ENCODE measurements at places on chromosomes 3 and 15.

- peak; percentile 91 for DNase-seq
Observed at GRCh38 chr15:90934256-90934948, 683 bp upstream of the UNC45A start.

- no peak for DNase-seq
Observed at GRCh38 chr3:168470380-168470779, 374.7 kb upstream of the GOLIM4 start.

DNA sequence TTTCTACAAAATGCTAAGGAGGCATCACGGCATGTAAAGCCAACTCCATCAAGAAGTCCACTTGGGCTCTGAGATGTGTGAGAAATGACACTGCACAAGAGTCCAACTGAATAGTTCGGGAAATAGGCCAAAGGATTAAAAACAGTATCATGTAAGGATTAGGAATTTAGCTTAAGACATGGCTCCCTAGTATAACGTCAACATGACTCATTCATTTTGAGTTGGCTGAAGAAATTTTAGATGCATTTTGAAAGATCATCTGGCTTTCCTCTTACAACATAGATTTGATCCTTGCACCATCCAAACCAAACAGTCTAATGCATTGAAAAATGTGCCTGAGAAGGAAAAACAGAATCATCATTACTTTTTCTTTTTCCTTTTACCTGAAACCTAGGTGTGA lies 109.3 kb upstream of the MME start:
- no peak for DNase-seq

- peak; percentile 67 for DNase-seq
Observed at GRCh38 chr3:161423911-161424522, 52.7 kb upstream of the SPTSSB start.

GRCh38 chr3:127108796-127109195 lies 84.1 kb upstream of the PRR23E start:
- DNase-seq = no peak

DNA sequence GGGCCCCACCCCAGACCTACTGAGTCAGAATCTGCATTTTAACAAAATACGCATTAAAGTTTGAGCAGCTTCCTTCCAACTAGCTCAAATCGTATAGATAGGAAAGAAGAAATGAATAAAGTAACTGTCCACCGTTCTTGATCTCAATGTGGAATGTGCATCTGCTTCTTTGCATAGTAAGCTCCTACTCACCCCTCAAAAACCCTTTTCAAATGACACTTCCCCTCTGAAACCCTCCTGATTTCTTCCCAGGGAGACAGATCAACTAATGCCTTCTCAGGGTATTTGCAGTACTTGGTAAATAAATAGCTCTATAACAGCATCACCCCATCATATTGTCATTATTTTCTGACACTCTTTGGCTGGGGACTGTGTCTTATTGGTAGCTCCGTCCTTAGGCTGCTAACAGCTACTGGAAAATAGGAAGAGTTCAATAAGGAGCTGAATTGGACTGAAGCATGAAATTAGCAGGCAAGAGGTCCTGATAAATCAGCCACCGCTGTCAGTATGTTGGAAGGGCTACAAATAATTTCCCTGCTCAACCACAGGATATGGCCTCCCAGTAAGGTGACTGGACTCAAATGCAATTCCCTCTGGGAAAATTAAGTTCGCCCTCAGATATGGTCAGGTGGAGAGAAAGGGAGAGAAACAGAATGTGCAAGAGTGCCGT lies 10.2 kb downstream of the OXTR start:
- DNase-seq = peak; percentile 51

- DNase-seq = no peak
Observed at GRCh38 chr3:29441422-29441821, 160.6 kb downstream of the RBMS3 start.

- DNase-seq = no peak
Observed at GRCh38 chr15:55685286-55685685, 57.7 kb downstream of the PRTG start.

DNA sequence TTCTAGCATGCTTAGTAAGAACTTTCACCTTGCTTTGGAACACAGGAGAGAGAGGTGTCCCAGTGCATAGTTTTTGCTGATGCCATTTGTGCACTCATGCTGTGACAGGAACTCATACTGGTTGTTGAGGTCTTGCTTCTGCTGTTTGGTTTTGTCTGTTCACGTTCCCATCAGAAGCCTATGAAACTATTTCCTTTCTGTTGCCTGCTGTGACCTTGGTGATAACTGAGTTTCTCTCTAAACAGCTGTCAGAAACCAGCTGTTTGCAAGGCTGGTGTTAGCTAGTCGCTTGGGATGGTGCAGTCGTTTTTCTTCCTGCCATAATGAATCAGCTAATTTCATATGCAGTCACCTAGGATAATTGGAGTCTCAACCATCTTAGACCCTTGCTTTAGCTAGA lies 724.1 kb downstream of the GRM7 start:
- no peak for DNase-seq

DNA sequence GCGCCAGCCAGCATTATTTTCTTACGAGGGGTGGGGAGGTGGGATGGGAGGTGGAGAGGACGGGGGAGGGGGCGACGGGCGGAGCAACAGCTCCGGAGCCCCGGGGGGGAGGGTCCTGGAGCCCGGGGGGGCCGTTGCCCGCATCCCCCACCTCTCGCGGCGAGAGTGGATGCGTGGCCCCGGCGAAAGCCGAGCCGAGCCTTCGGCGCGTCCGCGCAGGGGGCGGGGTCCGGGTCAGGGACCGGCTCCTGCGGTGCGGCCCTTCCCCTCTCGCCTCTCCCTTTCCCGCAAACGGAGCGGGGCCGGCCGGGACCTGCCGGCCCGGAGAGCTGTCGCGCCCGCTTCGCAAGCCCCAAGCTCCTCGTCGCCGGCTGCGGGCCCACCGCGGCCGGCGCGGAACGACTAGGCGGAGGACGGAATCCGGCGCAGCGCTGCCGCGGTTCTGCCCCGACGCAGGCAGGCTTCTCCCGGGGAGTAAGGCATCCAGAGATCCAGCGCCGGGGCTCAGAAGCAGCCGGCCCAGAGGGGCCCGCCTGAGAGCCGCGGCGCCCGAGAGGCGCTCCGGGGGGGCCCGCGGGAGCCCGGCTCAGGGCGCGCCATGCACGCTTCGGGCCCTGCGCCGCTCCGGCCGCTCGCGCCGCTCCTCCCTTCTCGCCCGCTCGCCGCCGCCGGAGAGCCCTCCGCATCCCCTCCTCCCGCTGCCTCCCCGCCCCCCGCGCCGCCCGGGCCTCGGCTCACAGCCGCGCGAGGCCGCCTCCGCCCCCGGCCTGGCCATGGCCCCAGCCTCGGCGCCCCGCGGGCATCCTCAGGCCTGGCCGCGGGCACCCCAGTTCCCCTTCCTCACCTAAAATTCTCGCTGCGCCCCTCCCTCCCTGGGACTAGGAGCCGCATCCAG lies 459 bp upstream of the ADCY5 start:
- DNase-seq = peak; percentile 67

GRCh38 chr3:184678317-184679055 lies 33.4 kb downstream of the MAGEF1 start:
- no peak for DNase-seq

DNA sequence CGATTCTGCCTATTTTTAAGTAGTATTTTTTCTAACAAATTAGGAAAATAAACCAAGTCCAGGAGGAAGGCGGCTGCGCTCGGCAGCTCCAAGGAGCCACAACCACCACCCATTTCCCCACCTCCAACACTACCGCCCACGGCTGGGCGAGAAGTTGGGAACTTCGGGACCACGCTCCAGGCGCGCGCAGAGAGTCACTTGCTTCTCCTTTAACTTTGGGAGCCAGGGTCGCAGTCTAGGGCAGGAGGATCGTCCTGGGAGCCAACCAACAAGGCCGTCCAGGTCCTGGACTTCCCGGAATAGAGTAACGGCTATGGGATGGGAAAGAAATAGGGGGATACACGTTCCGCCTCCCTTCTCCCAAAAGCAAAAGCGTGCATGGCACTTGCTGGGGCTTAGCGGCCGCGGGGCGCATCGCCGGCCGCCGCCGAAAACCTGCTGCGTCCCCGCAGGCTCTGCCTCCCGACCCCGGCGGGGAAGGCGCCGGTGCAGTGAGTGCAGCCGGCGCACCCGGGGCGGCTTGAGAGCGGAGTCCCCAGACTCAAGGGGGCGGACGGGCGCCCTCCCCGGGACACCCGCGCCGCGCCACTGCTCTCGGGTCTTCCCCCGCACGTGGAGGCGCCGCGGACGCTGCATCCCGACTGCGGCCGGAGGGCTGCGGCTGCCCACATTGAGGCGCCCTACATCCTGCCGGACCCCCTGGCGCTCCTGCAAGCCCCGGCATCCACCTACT lies 699 bp downstream of the MEGF11 start:
- peak; percentile 62 for DNase-seq

DNA sequence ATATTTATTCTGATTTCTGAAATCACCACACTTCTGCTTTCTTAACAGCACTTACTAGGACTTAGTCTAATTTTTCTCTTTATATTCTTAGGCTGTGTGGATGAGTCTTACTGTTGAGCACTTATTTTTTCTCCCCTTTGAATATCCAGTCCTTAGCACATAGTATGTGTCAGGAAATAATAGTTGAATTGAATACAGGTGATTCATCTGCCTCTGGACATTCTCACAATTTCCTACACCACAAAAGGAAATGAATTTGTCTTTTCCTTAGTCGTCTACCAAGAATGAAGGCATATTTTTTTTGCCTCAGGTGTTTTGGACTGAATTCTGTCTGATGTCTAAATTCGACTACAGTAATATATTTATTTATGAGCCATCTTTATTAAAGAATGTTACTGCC lies 204.2 kb downstream of the GHSR start:
- no peak for DNase-seq

GRCh38 chr3:150544041-150544440 lies 2.3 kb downstream of the SERP1 start:
- peak; percentile 49 for DNase-seq

GRCh38 chr3:120796976-120797375 lies 54.4 kb downstream of the GTF2E1 start:
- DNase-seq = no peak

DNA sequence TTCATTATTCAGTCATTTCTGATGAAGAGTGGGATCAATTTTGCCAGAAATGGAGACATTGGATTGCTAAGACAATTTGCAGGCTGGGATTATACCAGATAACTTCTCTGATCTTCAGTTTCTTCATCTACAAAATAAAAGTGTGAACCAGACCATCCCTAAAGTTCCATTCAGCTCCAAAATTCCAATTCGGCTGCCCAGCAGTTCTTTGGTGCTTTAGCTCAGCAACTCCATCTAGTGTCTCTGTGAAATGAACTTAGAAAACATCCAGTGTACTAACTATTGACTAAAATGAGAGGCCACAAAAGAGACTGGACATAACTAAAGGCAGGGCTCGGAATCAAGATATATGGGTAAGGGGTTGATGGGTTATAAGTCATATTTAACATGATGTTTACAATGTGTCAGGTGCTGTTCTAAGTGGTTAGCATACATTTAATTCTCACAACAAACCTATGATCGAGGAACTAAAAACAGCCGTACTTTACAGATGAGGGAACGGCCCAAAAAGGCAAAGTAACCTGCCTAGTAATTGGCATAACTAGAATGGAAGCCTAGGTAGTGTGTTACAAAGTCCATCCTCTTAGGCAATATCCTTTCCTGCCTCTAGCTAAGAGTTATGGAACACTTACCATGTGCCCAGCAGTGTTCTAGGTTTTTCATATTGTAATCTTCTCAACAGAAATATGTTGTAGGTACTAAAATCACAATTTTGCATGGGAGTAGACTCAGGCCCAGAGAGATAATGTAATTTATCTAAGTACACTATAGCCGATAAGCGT lies 17.0 kb downstream of the THAP10 start:
- peak; percentile 50 for DNase-seq

- no peak for DNase-seq
Observed at GRCh38 chr3:151331696-151332095, 2.3 kb upstream of the P2RY13 start.

DNA sequence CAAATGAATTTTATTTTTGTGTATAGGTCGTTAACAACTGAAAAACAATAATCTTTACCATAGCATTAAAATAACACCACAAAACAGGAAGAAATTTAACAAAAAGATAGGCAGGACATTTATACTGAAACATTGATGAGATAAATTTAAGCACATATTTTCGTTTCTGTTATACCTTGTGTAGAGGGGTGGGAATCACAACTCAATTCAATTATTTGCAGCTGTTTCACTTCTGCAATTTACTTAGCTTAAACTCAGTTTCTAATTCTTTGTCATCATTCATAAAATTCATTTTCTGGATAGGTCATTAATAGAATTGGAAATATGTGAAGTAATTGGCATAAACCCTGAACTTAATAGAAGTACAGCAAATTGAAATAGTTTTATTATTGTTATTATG lies 42.3 kb downstream of the TP63 start:
- no peak for DNase-seq

GRCh38 chr15:31260646-31261265 lies 65.9 kb upstream of the KLF13 start:
- DNase-seq = no peak

GRCh38 chr3:59131016-59131766 lies 81.4 kb upstream of the CFAP20DC start:
- DNase-seq = no peak

- no peak for DNase-seq
Observed at GRCh38 chr3:138220242-138220641, 33.1 kb downstream of the ARMC8 start.

GRCh38 chr3:194137506-194138474 lies 1.8 kb downstream of the HES1 start:
- peak; percentile 82 for DNase-seq

DNA sequence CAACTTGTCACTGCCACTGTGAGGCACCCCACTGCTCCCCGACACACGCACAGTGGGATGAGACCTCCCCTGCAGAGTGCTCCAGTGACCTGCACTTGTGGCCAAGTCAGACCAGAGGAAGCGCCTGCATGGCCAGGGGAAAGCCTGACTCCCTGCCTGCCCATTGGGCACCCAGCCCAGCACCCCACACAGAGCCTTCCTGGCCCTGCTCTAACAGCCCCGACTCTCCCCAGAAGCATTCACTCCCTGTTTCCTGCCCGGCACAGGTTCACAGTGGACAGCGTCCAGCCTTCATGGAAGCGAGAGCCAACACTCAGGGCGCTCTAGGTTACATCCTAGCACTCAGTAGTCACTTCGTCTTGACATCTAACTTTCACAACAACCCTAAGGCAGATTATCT lies 27.8 kb downstream of the RBPMS2 start:
- DNase-seq = no peak

GRCh38 chr3:78879295-78879860 lies 888.4 kb downstream of the ROBO1 start:
- DNase-seq = no peak

DNA sequence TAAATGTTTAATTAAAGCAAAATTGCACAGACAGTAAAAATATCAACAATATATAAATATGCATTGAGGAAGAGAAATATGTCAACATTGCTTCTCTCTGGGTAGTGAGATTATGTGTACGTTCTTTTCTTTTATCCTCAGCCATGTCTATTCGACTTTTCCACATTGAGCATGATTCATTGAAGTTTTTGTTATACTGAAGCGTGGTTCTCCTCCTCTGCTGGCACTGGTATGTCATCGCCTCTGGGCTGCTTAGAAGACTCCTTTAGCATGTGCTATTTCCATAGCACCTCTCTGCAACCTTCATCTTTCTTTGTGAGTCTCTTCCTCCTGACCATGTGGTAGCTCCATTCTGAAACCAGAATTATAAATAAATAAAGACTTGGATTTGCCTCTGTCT lies 65.8 kb upstream of the AKAP13 start:
- peak; percentile 50 for DNase-seq

- DNase-seq = peak; percentile 79
Observed at GRCh38 chr15:38002883-38003477, 68.5 kb downstream of the TMCO5A start.

GRCh38 chr3:146345900-146346299 lies 95.0 kb upstream of the PLSCR4 start:
- DNase-seq = no peak

Data from astrocyte of the hippocampus (primary cell).